Thymus (tissue), 14 donors: ENCODE measurements at places on chromosomes 5 and 9. TPM values are rescaled to one million over a fixed set of nuclear protein-coding genes. Genes with fewer than 3 reads are reported as not detected.

TXNDC8 gene
- polyA plus RNA-seq = 0.02 TPM

SEMA6A gene
- 3.6 TPM for polyA plus RNA-seq

CCDC187 gene
- 0.23 TPM for polyA plus RNA-seq

NTRK2 gene
- 2.7 TPM for polyA plus RNA-seq

PPP3R2 gene
- polyA plus RNA-seq = 0.02 TPM

RGMB gene
- 4.1 TPM for polyA plus RNA-seq

SLC22A4 gene
- polyA plus RNA-seq = 3.0 TPM

OR13C3 gene
- not detected for polyA plus RNA-seq

ZNF883 gene
- polyA plus RNA-seq = 1.6 TPM

SERINC5 gene
- polyA plus RNA-seq = 7.1 TPM

ENTPD2 gene
- polyA plus RNA-seq = 0.27 TPM

PRKAA1 gene
- 31.6 TPM for polyA plus RNA-seq

KIF12 gene
- polyA plus RNA-seq = 1.8 TPM

SHISAL2B gene
- 0.32 TPM for polyA plus RNA-seq

CARTPT gene
- polyA plus RNA-seq = 2.9 TPM

RORB gene
- polyA plus RNA-seq = 0.30 TPM

KIF20A gene
- 3.7 TPM for polyA plus RNA-seq

SLU7 gene
- polyA plus RNA-seq = 45.3 TPM

PPP2R2B gene
- 3.2 TPM for polyA plus RNA-seq

VPS13A gene
- polyA plus RNA-seq = 22.8 TPM

PDE6A gene
- polyA plus RNA-seq = 0.16 TPM

GABRB2 gene
- 0.09 TPM for polyA plus RNA-seq

SLC6A7 gene
- 0.07 TPM for polyA plus RNA-seq

CD72 gene
- polyA plus RNA-seq = 23.6 TPM

IER5L gene
- 13.7 TPM for polyA plus RNA-seq

ACSL6 gene
- polyA plus RNA-seq = 1.3 TPM

TMEM250 gene
- polyA plus RNA-seq = 22.4 TPM

DNAH5 gene
- 0.25 TPM for polyA plus RNA-seq

PGM5 gene
- polyA plus RNA-seq = 5.2 TPM

PRLR gene
- 0.75 TPM for polyA plus RNA-seq

LCN2 gene
- 31.9 TPM for polyA plus RNA-seq

APBB3 gene
- polyA plus RNA-seq = 51.2 TPM

FOXI1 gene
- 1.3 TPM for polyA plus RNA-seq

CCDC180 gene
- polyA plus RNA-seq = 9.6 TPM

SYK gene
- 22.2 TPM for polyA plus RNA-seq

UCK1 gene
- 24.7 TPM for polyA plus RNA-seq

STKLD1 gene
- polyA plus RNA-seq = 1.5 TPM

OR1Q1 gene
- 0.05 TPM for polyA plus RNA-seq

CAVIN4 gene
- 0.23 TPM for polyA plus RNA-seq

MPDZ gene
- polyA plus RNA-seq = 9.9 TPM

DND1 gene
- 5.0 TPM for polyA plus RNA-seq

EQTN gene
- polyA plus RNA-seq = 0.21 TPM

NUP214 gene
- 35.0 TPM for polyA plus RNA-seq

BTNL3 gene
- polyA plus RNA-seq = 0.14 TPM

RLN1 gene
- polyA plus RNA-seq = 1.3 TPM

GDA gene
- polyA plus RNA-seq = 3.9 TPM

C9orf153 gene
- 0.16 TPM for polyA plus RNA-seq

KCNN2 gene
- 1.1 TPM for polyA plus RNA-seq

BARX1 gene
- polyA plus RNA-seq = 0.55 TPM

SLC6A3 gene
- polyA plus RNA-seq = 14.9 TPM

ARID3C gene
- polyA plus RNA-seq = 0.07 TPM

NCS1 gene
- 6.9 TPM for polyA plus RNA-seq

SLCO6A1 gene
- polyA plus RNA-seq = 0.37 TPM

PLAC8L1 gene
- polyA plus RNA-seq = 1.5 TPM

EIF4E1B gene
- polyA plus RNA-seq = 0.05 TPM

PCDHB16 gene
- polyA plus RNA-seq = 0.27 TPM

SPINK13 gene
- 1.1 TPM for polyA plus RNA-seq

DRD1 gene
- polyA plus RNA-seq = 0.41 TPM
